ENCODE measurements at places on chromosomes 1 and 21. TPM values are rescaled to one million over a fixed set of nuclear protein-coding genes. Genes with fewer than 3 reads are reported as not detected.
A peak's percentile ranks its signal among the peaks of the same experiment; 100 is the strongest.

BARHL2 gene
- total RNA-seq: not detected

PEX11B gene
- 21.2 TPM for total RNA-seq

GRCh38 chr1:226121049-226121586 is 58.6 kb downstream of the H3-3A start:
- H3K27ac ChIP-seq: peak overlapping the region; percentile 69
- peak overlapping the region; percentile 82 for H3K4me3 ChIP-seq
- H3K36me3 ChIP-seq: no peaks in the 10 kb centered on the region
- no peak for DNase-seq

SPTA1 gene
- total RNA-seq: not detected

GRCh38 chr1:46622344-46622743 is 5.7 kb upstream of the MOB3C start:
- H3K27me3 ChIP-seq: no peaks in the 10 kb centered on the region
- no peaks in the 10 kb centered on the region for H3K36me3 ChIP-seq
- no peak overlapping the region for H3K27ac ChIP-seq
- peaks cover 10% of the 10 kb centered on the region for H3K4me1 ChIP-seq
- no peak overlapping the region for H3K4me3 ChIP-seq
- no peak for DNase-seq

GRCh38 chr1:230548357-230548756 is 93.9 kb upstream of the COG2 start:
- DNase-seq: peak; percentile 70
- H3K4me1 ChIP-seq: no peaks in the 10 kb centered on the region
- no peak overlapping the region for H3K27ac ChIP-seq
- no peak overlapping the region for H3K4me3 ChIP-seq
- no peaks in the 10 kb centered on the region for H3K36me3 ChIP-seq

DNA sequence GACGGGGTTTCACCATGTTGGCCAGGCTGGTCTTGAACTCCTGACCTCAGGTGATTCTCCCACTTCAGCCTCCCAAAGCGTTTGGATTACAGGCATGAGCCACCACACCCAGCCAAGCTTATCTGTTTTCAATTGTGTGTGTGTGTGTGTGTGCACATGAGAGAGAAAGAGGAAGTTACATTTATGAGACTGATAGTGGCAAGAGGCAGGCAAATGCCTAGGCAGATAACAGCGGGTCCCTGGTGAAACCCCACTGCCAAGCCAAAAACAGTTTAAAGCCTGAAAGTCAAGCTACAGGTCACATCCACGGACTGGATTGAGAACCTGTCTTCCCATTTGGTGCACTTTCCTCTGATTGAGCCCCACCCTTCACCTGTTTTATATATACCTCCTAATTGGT is 35.1 kb upstream of the IFNGR2 start:
- no peak overlapping the region for H3K4me3 ChIP-seq
- H3K27me3 ChIP-seq: no peaks in the 10 kb centered on the region
- no peaks in the 10 kb centered on the region for H3K4me1 ChIP-seq

- H3K4me3 ChIP-seq: peak overlapping the region; percentile 30
- peak overlapping the region; percentile 18 for H3K27ac ChIP-seq
- H3K36me3 ChIP-seq: no peaks in the 10 kb centered on the region
- H3K27me3 ChIP-seq: no peaks in the 10 kb centered on the region
Observed at GRCh38 chr1:178341261-178341956, 155.4 kb downstream of the CLEC20A start.

- no peak overlapping the region for H3K4me3 ChIP-seq
- peak overlapping the region; percentile 73 for H3K27ac ChIP-seq
- DNase-seq: no peak
- H3K4me1 ChIP-seq: peaks cover 82% of the 10 kb centered on the region
- no peaks in the 10 kb centered on the region for H3K27me3 ChIP-seq
- peaks cover 8% of the 10 kb centered on the region for H3K36me3 ChIP-seq
Observed at GRCh38 chr1:2255420-2256369, 27.6 kb downstream of the SKI start.

DNA sequence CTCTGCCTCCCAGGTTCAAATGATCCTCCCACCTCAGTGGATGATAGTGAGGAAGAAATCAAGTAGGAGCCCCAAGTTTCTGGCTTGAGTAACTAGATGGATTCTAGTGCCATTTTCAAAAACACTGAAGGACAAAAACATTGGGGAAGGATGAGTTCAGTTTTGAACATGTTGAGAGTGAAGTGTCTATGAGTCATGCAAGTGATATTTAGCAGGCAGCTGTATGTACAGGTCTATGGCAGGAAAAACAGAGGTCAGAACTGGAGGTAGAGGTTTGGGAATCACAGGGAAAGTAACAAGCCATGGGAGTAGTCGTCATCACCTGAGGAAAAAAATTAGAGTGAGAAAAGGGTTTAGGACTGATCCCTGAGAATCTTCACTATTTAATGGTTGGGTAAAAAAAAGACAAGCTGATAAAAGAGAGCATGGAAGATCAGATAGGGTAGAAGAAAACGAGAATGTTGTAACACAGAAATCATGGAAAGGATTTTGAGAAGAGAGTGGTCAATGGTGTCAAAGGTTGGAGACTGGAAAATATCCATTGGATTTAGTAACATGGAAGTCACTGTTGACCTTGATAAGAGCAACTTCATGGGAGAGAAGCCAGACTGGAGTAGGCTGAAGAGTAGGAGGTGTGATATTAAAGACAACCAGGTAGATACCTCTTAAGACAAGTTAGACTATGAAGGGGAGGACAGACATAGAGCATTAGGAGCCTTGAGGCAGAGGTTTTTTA is 53.1 kb downstream of the DIPK1A start:
- H3K4me3 ChIP-seq: no peak overlapping the region
- H3K27ac ChIP-seq: no peak overlapping the region
- DNase-seq: no peak
- no peaks in the 10 kb centered on the region for H3K36me3 ChIP-seq
- H3K4me1 ChIP-seq: peaks cover 10% of the 10 kb centered on the region

- no peak overlapping the region for H3K27ac ChIP-seq
- H3K4me3 ChIP-seq: no peak overlapping the region
- H3K27me3 ChIP-seq: no peaks in the 10 kb centered on the region
- no peak for DNase-seq
- no peaks in the 10 kb centered on the region for H3K36me3 ChIP-seq
- no peaks in the 10 kb centered on the region for H3K4me1 ChIP-seq
Observed at GRCh38 chr1:158331106-158331425, 265 bp downstream of the CD1B start.

OR10T2 gene
- total RNA-seq: not detected

- H3K4me1 ChIP-seq: no peaks in the 10 kb centered on the region
- no peak overlapping the region for H3K4me3 ChIP-seq
- H3K27me3 ChIP-seq: no peaks in the 10 kb centered on the region
- peaks cover 25% of the 10 kb centered on the region for H3K36me3 ChIP-seq
- DNase-seq: no peak
Observed at GRCh38 chr1:197156692-197157091, 10.2 kb upstream of the ASPM start.

- DNase-seq: no peak
- H3K36me3 ChIP-seq: peaks cover 73% of the 10 kb centered on the region
- H3K27ac ChIP-seq: no peak overlapping the region
- no peak overlapping the region for H3K4me3 ChIP-seq
Observed at GRCh38 chr1:46315669-46316403, 12.3 kb downstream of the UQCRH start.

- H3K4me1 ChIP-seq: peaks cover 7% of the 10 kb centered on the region
- H3K4me3 ChIP-seq: no peak overlapping the region
- no peak overlapping the region for H3K27ac ChIP-seq
- H3K27me3 ChIP-seq: no peaks in the 10 kb centered on the region
Observed at GRCh38 chr1:36706416-36706815, 223.7 kb upstream of the CSF3R start.

All from esophagus muscularis mucosa (tissue), 4 donors.